ENCODE measurements at places on chromosomes 12 and 14. TPM values are rescaled to one million over a fixed set of nuclear protein-coding genes. Genes with fewer than 3 reads are reported as not detected.

DNA sequence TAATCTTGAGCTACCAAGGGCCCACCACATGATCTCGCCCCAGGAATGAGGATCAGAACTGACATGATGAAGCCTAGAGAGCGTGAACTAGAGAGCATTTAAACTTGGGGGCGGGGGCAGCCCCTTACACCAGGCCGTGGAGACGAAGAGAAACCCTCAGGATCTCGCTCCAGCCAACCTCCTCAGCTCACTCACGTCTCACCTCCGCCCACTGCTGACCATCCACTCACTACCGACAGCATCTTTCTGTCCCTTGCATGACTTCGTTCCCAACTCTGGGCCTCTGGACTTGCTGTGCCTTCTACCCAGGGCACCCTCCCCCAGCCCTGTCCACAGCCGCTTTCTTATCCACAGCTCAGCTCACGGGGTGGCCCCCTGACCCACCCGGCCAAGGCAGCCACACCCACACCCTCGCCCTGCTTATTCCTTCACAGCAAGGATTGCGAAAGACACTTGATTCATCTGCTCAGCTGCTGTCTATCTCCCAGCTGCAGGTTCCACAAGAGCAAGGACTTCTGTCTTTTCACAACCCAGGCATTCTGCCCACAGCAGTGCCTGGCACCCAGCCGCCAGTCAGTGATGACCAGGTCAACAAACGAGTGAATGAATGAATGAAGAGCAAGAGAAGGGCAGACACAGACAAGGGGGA is 6.4 kb downstream of the STX2 start:
- peak overlapping the region; percentile 18 for H3K27ac ChIP-seq
- H3K36me3 ChIP-seq: no peaks in the 10 kb centered on the region
- DNase-seq: peak; percentile 49

GRCh38 chr12:74897425-74898211 is 312.0 kb downstream of the KCNC2 start:
- no peaks in the 10 kb centered on the region for H3K27me3 ChIP-seq
- H3K36me3 ChIP-seq: no peaks in the 10 kb centered on the region
- no peak overlapping the region for H3K4me3 ChIP-seq
- no peaks in the 10 kb centered on the region for H3K4me1 ChIP-seq
- DNase-seq: no peak

DNA sequence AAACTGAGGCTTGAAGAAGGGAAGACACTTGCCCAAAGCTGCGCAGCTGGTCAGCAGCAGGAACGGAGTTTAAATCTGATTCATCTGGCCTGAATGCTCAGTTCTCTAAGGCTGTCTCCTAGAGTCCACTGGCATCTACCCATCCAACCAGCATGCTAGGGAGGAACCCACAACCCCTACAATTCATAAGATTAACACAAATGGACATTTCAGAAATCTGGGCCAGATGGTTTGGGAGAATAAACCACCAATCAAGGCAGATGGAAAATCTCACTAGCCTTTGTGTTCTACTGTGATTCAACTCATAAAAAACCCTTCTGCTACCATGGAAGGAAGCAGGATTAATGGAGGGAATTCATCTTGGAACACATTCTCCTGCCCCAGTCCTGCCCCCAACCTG is 67.8 kb downstream of the WSCD2 start:
- no peak for DNase-seq
- H3K36me3 ChIP-seq: no peaks in the 10 kb centered on the region
- H3K27me3 ChIP-seq: no peaks in the 10 kb centered on the region

Gene SLC8A3
- total RNA-seq: not detected

DNA sequence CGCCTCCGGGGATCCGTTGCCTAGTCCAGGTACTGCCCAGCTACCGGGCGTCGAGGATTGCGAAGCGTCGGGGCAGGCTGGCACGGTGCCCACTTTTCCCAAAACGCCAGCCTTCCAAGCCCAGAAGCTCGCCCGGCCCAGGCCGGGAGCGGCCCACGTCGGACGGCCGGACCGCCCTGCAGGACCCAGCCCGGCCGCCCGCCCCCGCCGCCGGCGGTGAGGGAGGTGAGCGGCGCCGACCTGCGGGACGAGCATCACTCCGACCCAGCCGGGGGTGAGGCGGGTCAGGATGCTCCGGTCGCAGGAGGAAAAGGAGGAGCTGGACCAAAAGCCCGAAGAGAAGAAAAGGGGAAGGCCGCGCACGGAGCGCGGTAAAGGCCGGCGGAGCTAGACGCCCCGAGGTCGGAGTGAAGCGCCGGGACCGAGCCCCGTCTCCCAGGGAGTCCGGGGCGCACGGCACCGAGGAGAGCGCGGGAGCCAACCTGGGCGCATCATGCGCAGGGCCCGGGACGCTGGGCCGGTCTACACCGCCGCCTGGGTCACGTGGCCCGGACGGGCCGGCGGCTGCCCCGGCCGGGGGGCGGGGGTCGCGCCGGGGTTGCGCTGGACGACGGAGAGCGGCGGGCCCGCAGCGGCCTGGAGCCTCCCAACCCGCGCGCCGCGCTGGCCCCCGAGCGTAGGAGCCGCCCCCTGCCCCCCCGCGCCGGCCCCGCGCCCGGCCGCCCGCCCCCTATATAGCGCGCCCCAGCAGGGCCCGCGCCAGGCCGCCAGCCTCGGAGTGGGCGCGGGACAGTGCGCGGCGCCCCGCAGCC is at the start of gene AQP5:
Gene AQP5 (plus strand): TSS at position 762 of the 812 bp plus-strand sequence. CDS start 146 bp downstream, outside the sequence.
- H3K4me1 ChIP-seq: peaks cover 18% of the 10 kb centered on the region
- DNase-seq: no peak
- H3K36me3 ChIP-seq: no peaks in the 10 kb centered on the region
- H3K27ac ChIP-seq: no peak within 1 kb of the TSS
- H3K27me3 ChIP-seq: no peaks in the 10 kb centered on the region
- H3K4me3 ChIP-seq: no peak within 1 kb of the TSS

DNA sequence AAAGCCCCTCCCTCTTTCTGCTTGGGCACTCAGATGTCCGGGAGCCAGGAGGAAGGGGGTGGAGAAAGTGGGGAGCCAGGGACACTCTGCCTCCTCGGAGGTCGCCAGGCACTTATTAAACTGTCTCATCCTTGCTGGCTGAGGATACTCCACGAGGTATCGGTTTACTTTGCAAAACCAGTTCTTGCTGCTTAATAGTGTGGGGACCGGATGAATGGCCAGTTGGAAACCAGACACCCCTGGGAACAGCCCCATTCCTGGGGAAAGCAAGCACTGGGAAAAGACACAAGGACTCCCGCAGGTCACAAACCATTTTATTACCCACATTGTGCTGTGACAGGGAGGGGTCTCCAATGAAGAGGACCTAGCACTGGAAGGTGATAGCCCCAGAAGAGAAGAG is 34.2 kb downstream of the CCDC88C start:
- H3K4me1 ChIP-seq: no peaks in the 10 kb centered on the region
- no peak overlapping the region for H3K4me3 ChIP-seq
- no peak for DNase-seq
- H3K27ac ChIP-seq: no peak overlapping the region
- no peaks in the 10 kb centered on the region for H3K27me3 ChIP-seq
- H3K36me3 ChIP-seq: no peaks in the 10 kb centered on the region

GRCh38 chr12:104072099-104072498 is 7.8 kb downstream of the HCFC2 start:
- H3K27me3 ChIP-seq: no peaks in the 10 kb centered on the region
- no peaks in the 10 kb centered on the region for H3K36me3 ChIP-seq
- no peak overlapping the region for H3K4me3 ChIP-seq
- H3K4me1 ChIP-seq: peaks cover 5% of the 10 kb centered on the region

DNA sequence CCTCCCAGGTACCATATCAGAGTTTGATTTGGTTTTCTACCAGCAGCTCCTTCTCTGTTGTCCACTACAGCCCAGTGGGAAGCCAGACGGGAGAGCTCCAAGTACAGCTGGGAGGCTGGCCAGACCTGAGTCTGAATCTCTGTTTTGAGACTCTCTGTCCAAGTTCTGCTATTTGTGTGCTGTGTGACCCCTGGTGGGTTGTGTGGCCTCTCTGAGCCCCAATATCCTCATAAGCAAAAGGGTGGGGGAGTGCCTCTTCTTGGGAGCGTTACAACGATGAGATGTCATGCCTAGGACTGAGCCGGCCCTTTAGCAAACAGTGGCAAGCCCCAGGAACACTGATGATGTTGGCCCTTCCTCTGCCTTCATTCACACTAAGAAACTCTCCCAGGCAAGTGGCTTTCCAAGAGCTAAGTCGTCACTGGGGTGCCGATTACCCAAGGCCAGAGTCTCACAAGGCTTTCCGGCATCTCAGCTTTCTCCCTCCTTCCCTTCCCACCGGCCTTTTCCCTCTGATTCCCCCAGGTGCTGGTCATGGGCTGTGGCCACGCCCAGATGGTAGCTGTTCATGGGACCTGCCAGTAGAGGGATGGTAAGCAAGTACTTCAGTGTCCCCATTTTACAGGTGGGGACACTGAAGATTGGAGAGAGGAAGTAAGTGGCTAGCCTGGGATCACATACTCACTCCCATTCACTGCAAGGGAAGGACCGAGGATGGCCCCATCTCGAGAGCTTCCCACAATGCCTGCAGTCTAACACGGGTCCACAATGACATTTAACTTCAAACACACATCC is 47.7 kb downstream of the BCL11B start:
- H3K27ac ChIP-seq: no peak overlapping the region
- no peaks in the 10 kb centered on the region for H3K27me3 ChIP-seq
- no peaks in the 10 kb centered on the region for H3K36me3 ChIP-seq
- H3K4me3 ChIP-seq: no peak overlapping the region

Gene ULK1
- total RNA-seq: 63.8 TPM

Gene BICDL1
- total RNA-seq: 14.2 TPM

GRCh38 chr14:105290621-105291346 is 10.0 kb downstream of the BRF1 start:
- no peak for DNase-seq
- H3K27ac ChIP-seq: peak overlapping the region; percentile 35
- no peaks in the 10 kb centered on the region for H3K36me3 ChIP-seq
- H3K4me1 ChIP-seq: no peaks in the 10 kb centered on the region
- no peak overlapping the region for H3K4me3 ChIP-seq

GRCh38 chr12:2084553-2085296 is 31.9 kb downstream of the CACNA1C start:
- H3K4me3 ChIP-seq: no peak overlapping the region
- no peaks in the 10 kb centered on the region for H3K4me1 ChIP-seq
- H3K27ac ChIP-seq: no peak overlapping the region
- no peak for DNase-seq

GRCh38 chr12:203462-204260 is 10.3 kb downstream of the SLC6A12 start:
- H3K27ac ChIP-seq: no peak overlapping the region
- peaks cover 10% of the 10 kb centered on the region for H3K4me1 ChIP-seq
- no peaks in the 10 kb centered on the region for H3K36me3 ChIP-seq

Gene SCN8A
- 16.5 TPM for total RNA-seq

- no peaks in the 10 kb centered on the region for H3K36me3 ChIP-seq
- H3K4me3 ChIP-seq: no peak overlapping the region
- H3K27ac ChIP-seq: no peak overlapping the region
- peak; percentile 9 for DNase-seq
- H3K4me1 ChIP-seq: peaks cover 13% of the 10 kb centered on the region
Measured at GRCh38 chr12:53096089-53096741, 1.3 kb upstream of the IGFBP6 start.

GRCh38 chr14:50036637-50037036 is 79.7 kb downstream of the VCPKMT start:
- DNase-seq: no peak
- H3K27ac ChIP-seq: no peak overlapping the region
- H3K36me3 ChIP-seq: no peaks in the 10 kb centered on the region
- H3K27me3 ChIP-seq: no peaks in the 10 kb centered on the region
- peaks cover 23% of the 10 kb centered on the region for H3K4me1 ChIP-seq
- H3K4me3 ChIP-seq: no peak overlapping the region

GRCh38 chr12:28032811-28033537 is 60.4 kb upstream of the PTHLH start:
- no peak for DNase-seq
- H3K36me3 ChIP-seq: no peaks in the 10 kb centered on the region
- H3K27me3 ChIP-seq: no peaks in the 10 kb centered on the region
- no peak overlapping the region for H3K4me3 ChIP-seq
- no peak overlapping the region for H3K27ac ChIP-seq

Gene CMA1
- total RNA-seq: not detected

Data from Caco-2 (cell line).